Stimulated activated CD8-positive, alpha-beta memory T cell treated with anti-CD3 and anti-CD28 coated beads, Interleukin-4, amount 100 ng/mL, for 1 hour (primary cell): ENCODE measurements at places on chromosomes 2 and 18.

- DNase-seq, result no peak
Observed at GRCh38 chr2:104866883-104867812, 13.2 kb downstream of the POU3F3 start.

GRCh38 chr2:177021706-177022343, 190.8 kb upstream of the HNRNPA3 start:
- no peak for DNase-seq

DNA sequence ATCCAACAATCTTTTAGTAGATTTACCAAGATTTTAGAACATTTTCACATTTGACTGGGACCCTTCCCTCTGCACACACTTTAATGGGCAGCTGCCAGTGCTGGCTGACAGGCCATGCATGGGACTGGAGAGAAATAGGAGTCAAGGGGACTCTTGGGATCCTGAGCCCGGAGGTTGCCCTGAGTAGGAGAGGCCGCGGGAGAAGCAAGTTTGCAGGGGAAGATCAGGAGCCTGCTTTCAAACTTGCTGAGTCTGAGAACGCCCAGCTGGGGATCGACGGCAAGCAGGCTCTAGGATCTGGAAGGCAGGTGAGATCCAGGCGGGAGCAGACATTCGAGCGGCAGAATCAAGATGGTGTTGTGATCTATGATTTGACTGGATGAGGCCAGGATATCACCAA, 186.1 kb downstream of the HDAC4 start:
- DNase-seq, result no peak

DNA sequence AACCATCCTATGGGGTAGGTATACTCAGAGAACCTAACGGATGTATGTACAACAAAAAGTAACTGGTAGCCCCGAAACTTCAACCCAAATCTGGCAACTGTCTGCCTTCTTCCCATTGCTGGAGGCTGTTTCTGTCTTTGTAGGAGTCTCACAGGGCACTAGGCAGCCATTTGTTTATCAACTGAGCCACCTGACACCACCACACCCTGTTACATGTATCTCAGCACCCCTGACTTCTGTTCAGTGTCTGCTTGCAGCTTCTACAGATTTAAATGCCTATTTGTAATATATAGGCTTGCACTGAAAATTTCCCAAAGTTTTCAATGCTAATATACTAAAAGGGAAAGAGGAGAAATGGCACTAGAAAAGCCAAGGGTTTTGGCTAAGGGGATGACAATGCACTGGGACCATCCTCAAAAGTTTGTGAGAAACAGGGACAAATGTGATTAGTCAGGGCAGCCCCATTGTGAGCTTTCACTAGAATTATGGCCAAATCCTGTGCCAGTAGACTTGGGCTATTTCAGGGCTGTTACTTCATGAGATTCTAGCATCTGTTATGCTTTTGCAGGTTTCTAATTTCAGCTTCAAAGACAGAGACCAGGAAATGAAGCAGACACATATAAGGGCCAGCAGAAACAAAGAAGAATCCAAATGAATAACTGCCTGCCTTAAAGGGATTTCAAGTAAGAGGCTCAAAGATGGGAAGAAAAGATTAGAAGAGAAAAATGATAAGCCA, 103.3 kb downstream of the MYO5B start:
- no peak for DNase-seq

DNA sequence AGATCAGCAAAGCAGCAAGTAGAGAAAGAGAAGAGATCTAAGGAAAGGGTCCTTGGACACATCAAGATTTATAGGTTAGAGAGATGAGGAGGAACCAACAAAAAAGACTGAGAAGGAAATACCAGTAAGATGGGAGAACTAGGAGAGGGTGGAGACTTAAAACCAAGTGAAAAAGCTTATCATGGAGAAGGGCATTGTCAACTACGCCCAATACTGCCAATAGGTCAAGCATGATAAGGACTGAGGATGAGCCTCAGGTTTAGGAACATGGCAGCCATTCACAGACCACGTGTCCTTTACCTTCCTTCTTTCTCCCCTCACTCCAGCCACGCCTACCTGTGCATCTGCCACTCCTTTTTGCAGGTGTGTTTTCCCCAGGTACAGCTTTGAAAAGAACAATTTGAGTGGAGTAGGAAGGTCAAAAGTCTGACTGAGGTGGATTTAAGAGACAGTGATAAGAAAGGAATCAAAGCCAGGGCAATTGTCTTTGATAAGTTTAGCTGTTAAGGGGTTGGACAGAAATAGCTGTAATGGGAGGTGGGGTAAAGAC, 238.7 kb downstream of the STK39 start:
- DNase-seq, result no peak

DNA sequence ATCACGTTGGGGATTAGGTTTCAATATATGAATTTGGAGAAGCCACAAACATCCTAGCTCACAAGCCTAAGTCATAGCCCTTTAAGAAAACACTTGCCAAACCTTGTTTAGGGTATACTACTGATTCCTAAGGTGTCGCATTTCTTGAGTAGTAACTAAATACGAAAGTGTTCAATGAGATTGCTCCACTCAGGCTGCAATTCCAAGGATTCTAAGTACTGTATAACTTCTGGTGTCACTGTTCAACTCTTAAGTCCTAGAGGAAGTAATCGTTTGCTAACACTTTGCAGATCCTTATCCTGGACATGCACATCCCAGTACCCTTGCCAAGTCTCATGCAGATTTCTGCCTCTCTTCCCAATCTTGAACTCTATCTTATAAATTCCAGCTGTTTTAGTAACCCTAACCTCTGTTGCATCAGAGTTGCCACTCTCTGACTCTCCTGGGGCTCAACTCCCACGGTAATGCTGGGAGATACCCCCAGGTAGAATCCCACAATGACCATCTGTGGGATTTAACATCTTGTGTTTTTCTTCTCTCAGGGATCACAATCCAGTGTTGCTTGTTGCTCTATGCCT, 122.4 kb downstream of the HIBCH start:
- no peak for DNase-seq

DNA sequence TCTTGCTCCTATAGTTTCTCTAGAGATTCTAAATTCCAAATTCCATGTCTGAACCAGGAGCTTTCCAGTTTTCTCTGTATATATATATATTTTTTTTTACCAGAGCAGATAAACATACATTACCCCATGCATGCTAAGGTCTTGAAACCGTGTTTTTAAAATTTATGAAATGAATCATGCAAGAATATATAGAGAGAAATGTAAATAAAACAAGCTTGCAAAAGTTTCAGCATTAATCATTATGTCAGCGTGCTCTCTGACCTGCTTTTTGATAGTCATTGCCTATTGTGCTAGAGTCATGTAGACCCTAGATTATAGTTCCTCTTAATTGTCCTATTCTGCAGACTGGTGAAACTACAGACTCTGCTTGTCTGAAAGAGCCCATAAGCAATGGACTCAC, 22.6 kb upstream of the TRIM43 start:
- no peak for DNase-seq

DNA sequence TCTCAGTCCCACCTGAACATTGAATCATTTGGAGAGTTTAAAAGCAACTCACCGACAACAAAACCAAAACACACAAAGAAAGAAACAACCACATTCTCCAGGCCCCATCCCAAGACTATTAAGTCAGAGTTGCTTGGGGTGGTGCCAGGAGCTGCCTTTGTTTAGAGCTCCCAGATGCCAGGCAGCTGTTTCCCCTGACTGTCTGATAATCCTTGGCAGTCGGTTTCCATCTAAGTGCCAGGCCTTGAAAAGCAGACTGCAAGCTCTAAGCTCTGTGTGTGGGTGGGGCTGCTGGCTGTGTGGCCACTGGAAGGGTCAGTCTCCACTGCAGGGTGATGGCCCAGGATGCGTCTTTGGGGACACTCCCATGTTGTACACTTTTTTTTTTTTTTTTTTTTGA, 255.3 kb upstream of the AGAP1 start:
- DNase-seq, result no peak

- DNase-seq, result no peak
Observed at GRCh38 chr2:151358166-151358970, 976 bp downstream of the TNFAIP6 start.

GRCh38 chr18:24396082-24396633, 1.5 kb downstream of the OSBPL1A start:
- DNase-seq, result no peak

DNA sequence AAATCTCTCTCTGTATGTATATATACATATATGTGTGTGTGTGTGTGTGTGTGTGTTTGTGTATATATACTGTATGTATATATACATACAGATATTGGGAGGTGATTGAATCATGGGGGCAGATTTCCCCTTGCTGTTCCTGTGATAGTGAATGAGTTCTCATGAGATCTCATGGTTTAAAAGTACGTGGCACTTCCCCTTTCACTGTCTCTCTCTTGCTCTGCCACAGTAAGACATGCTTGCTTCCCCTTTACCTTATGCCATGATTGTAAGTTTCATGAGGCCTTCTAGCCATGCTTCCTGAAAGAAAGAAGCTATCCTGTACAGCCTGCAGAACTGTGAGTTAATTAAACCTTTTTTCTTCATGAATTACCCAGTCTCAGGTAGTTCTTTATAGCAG, 18.8 kb upstream of the CCDC195 start:
- no peak for DNase-seq

GRCh38 chr2:9739531-9739964, 103.7 kb upstream of the TAF1B start:
- no peak for DNase-seq

DNA sequence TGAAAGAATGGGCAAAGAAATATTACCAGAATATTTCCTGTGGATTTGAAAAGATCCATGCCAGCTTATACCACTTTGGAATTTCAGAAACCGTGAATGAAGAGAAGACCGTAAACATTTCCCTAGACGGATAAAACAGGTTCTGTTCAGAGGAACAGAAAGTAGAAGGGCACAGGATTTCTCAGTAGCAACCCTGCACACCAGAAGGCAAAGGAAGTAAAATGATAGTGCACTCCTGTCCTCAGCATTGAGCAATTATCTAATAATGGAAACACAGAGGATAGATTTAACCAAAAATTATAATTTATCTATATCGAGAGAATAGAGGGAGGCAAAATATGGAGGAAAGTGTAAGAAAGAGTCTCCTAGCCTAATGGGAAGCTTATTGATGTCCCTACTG, 87.0 kb upstream of the ITGA6 start:
- no peak for DNase-seq

GRCh38 chr18:23671564-23671963, 8.9 kb upstream of the ANKRD29 start:
- DNase-seq, result no peak

DNA sequence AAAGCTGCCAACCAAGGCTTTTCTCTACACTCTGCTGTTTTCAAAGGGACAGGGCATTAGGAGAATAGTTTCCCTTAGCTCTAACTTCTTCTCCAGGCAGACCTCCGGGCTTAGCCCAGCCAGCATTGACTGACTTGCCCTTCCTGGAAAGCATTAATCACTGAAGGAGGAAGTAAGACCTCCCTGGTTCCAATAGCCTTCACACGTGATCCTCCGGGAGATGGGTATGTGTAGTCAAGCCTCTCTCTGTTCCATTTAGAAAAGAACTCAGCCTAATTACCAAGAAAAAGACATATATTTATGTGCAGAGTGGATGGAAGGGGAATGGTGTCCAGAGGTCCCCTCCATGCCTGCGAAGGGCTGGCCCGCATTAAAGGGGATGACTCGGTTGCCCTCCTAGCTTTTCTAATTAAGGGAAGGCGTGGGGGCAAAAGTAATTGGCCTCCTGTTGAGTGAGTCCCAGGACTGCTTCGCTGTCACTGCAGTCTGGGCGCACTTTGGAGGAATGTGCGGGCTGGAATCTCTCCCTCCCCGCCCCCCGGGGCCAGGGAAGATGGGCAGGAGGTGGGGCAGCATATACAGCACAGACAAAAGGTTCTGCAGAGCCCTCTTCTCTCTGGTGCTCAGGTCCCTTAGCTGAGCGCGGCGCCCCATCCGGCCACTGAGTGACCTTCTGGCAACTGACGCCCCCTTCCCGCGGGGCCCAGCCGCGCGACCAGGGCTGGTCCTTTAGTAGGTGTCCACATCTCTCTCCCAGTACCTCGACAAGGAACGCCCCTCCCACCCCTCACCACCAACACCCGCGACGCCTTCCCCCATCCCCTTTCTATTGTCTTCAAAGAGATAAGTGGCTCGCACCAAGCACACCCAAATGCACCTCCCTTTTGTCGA, 686.0 kb downstream of the NRXN1 start:
- no peak for DNase-seq

GRCh38 chr2:120419073-120419472, 73.1 kb downstream of the INHBB start:
- no peak for DNase-seq

- DNase-seq, result no peak
Observed at GRCh38 chr2:187207126-187207525, 240.9 kb downstream of the CALCRL start.
